ENCODE measurements at places on chromosomes 3 and 15.

GRCh38 chr3:101725194-101725889, 928 bp downstream of the CEP97 start:
- peak; percentile 44 for DNase-seq

DNA sequence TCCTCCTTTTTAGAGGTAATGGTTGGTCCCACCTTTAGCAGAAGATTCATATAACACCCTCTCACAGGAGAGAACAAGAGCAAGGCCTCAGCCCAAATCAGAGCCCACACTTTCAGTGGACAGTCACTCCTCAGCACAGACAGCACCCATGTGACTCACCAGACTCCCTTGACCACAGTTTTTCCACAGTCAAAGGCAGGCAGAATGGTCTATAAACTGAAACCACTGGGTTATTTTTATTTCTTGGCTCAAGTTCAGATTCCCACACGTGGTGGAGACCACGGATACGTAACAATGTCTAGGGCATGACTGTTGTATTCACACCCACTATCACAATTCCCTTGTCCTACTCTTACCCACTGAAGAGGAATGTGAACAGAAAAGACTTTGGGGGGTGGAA, 237.8 kb upstream of the UBE2E1 start:
- no peak for DNase-seq

DNA sequence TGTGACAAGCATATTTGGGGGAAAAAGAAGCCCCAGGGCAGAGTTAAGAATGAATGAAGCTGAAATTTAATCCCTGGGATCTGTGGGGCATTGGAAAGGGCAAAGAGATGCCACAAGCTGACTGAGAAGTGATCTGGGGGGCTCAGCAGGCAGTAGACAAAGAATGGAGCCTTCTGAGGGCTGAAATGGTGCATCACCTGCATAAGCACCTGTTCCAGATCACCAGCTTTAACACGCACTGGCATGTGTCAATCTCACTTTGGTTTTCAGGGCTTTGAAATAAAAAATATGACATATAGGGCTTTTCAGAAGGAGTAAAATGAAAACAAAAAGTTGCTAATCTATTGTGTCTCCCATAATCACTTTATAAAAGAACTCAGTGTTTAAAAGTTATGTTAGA, 210.8 kb upstream of the ARHGEF26 start:
- no peak for DNase-seq

DNA sequence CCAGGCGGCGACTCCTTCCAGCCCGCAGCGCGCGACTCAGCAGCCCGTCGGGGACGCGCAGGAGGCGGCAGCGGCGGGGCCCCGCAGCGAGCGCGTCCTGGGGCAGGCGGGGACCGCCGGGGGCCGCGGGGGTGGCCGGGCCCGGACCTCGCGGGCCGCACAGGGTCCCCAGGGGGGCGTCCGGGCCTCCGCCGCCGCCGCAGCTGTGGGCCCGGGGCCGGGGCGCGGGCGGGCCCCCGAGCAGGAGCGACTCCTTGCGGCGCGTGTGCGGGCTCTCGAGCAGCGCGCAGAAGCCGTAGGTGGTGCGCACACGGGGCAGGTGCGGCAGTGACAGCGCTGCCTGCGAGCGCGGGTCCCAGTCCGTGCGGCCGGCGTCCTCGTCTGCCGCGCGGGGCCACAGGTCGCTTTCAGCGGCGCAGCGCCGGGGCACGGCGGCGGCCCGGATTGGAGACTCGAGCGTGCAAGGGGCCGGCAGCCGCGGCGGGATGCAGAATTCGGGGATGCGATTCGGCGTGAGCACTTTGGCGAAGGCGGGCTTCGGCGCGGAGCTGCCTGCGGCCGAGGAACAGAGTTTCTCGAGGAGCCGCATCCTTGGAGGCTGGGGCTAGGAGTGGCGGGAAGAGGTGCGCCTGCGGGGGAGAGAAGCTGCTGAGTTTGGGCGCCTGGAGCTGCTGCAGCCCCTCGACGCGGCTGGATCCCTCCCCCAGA, 535 bp downstream of the C2CD4B start:
- peak; percentile 60 for DNase-seq

- DNase-seq = no peak
These were observed 29.6 kb downstream of the CPOX start for GRCh38 chr3:98563661-98564281.

DNA sequence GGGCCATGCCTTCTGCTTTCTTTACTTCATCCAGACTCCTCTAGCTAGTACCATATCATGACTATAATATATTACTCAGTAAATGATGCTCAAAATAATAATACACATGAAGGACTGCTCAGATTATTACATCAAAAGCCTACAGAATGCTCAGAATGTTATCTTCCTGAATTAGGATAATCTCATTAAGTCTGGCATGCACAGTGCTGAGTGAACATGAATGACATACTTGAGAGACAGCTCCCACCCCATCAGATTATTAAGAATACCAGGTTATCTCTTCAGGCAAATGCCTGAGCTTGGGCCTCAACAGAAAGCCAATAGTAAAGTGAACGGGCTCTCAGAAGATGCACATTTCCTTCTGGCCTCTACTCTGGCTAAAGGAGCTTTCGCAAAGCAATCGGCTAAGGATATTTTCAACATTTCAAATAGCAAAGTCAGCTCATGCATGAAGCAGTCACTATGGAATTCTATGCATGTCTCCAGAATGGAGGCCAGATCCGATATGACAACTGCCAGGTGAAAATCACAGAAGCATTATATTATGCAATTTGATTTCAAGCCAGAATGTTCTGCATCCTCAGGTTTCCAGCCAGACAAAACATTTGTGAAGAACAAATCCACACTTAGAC, 122.6 kb downstream of the KCNMB2 start:
- DNase-seq = no peak

DNA sequence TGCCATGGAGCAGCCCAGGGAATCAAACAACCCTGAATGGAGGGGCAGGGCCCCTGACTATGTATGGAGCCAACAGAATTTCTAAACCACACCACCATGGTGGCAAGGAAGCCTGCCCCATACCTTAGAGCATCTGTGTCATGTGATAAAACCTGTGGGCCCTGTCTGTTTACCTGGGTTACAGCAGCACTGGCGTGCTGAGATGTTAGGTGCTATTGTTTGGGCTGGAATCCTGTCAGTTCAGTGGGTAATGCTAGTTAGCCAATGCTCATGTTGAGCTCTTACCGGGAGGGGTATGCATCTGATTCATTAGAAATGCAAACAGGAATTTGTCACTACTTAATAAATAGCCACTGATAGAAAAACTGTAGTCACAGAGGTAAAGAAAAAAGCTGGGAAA, 63.5 kb upstream of the ETV5 start:
- no peak for DNase-seq

- no peak for DNase-seq
These were observed 7.4 kb upstream of the TGM5 start for GRCh38 chr15:43274136-43274535.

DNA sequence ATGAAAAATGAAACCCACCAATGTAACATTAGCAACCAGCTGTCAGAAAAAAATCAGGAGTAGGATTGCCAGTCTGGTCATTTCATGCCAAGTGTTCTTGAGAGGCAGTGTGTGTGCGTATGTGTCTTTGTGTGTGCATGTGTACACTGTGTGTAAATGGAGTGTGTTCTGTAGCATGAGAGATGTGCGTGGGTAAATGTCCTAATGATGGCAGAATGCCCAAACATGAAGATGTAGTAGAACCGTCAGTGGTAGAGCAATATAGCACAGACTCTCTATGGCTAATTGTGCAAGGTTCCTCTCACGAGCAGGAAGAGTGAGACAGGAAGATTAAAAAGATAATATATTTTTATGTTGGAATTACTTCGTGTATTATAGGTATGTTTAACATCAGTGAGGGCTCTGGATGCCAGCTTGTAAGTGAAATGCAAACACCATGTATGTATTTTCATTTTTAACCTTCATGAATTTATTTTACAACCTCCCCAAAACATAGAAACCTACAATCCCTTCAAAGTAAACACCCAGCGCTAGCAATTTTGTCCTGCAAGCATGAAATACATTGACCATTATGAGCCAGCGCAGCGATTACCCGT, 1038.7 kb downstream of the IGSF11 start:
- DNase-seq = no peak

Data from ELF-1 (cell line).